CD14-positive monocyte (primary cell): ENCODE measurements at places on chromosomes 12 and 14. TPM values are rescaled to one million over a fixed set of nuclear protein-coding genes. Genes with fewer than 3 reads are reported as not detected.

Gene HCAR3
- polyA plus RNA-seq: 65.3 and 108 TPM in 2 replicates

GRCh38 chr14:75609606-75610475 is 31.4 kb downstream of the FLVCR2 start:
- DNase-seq: peak; percentile 76
- no peaks in the 10 kb centered on the region for H3K36me3 ChIP-seq
- H3K4me1 ChIP-seq: peaks cover 76% of the 10 kb centered on the region
- H3K4me3 ChIP-seq: peak overlapping the region; percentile 39
- H3K27ac ChIP-seq: peak overlapping the region; percentile 79

- no peaks in the 10 kb centered on the region for H3K27me3 ChIP-seq
- H3K27ac ChIP-seq: no peak overlapping the region
- H3K4me3 ChIP-seq: no peak overlapping the region
- DNase-seq: no peak
- H3K36me3 ChIP-seq: peaks cover 53% of the 10 kb centered on the region
Measured at GRCh38 chr14:56300495-56300894, 182.3 kb downstream of the PELI2 start.

Gene TCL1B
- polyA plus RNA-seq: not detected in 2 replicates

Gene REM2
- not detected for polyA plus RNA-seq

DNA sequence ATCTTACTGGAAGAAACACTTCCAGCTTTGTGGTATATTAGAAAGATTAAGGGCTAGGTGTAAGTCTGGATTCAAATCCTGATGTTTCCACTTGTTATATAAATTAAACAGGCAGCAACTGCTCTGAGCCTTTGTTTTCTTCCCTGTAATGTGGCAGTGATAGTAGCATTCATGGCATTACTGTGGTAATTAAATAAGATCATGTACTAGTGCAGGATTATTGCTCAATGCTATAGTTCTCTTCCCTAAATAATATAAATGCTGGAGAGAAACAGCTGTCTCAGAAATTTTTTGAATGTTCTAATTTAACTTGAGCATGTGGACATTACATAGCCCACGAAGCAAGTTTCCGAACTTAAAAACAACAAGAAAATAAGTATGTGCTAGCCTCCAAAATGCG is 5.4 kb downstream of the TMEM117 start:
- peaks cover 5% of the 10 kb centered on the region for H3K4me1 ChIP-seq
- peaks cover 28% of the 10 kb centered on the region for H3K27me3 ChIP-seq
- H3K36me3 ChIP-seq: no peaks in the 10 kb centered on the region

Gene TAS2R20
- polyA plus RNA-seq: not detected

GRCh38 chr12:116370004-116370404 is 92.5 kb upstream of the MED13L start:
- H3K27ac ChIP-seq: no peak overlapping the region
- no peaks in the 10 kb centered on the region for H3K4me1 ChIP-seq
- H3K27me3 ChIP-seq: no peaks in the 10 kb centered on the region
- no peak overlapping the region for H3K4me3 ChIP-seq

DNA sequence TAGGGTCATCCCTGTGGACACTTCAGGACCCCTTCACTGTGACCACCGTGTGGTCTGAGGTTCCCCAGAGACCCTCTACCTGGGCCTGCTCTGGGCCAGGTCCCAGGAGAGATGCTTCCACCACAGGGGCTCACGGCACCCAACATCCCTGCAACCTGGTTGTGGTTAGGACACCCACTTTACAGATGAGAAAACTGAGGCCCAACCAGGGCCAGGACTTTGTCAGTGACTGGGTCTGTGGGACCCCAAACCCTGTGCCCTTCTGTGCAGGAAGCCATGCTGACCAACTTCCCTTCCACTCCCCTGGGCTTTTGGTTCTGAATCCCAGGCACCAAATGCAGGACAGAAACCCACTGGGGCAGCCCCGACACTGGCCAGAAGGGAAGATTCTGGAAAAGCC is 21.6 kb downstream of the BEGAIN start:
- H3K4me1 ChIP-seq: peaks cover 21% of the 10 kb centered on the region
- no peak for DNase-seq
- peaks cover 17% of the 10 kb centered on the region for H3K27me3 ChIP-seq
- H3K36me3 ChIP-seq: no peaks in the 10 kb centered on the region
- H3K27ac ChIP-seq: no peak overlapping the region

Gene SERPINA6
- not detected for polyA plus RNA-seq

GRCh38 chr14:36751106-36751505 is 89.4 kb downstream of the PAX9 start:
- no peaks in the 10 kb centered on the region for H3K4me1 ChIP-seq
- H3K4me3 ChIP-seq: no peak overlapping the region
- H3K27me3 ChIP-seq: no peaks in the 10 kb centered on the region
- no peak overlapping the region for H3K27ac ChIP-seq
- H3K36me3 ChIP-seq: no peaks in the 10 kb centered on the region
- DNase-seq: no peak

GRCh38 chr12:121814429-121815119 is 10.8 kb downstream of the SETD1B start:
- peaks cover 42% of the 10 kb centered on the region for H3K4me1 ChIP-seq
- no peak for DNase-seq
- H3K4me3 ChIP-seq: no peak overlapping the region
- no peak overlapping the region for H3K27ac ChIP-seq

Gene SPTB
- not detected in 2 replicates for polyA plus RNA-seq

Gene TAS2R19
- 0.29 TPM in 1 of 2 replicates, not detected in the other for polyA plus RNA-seq

Gene GNG2
- 151 TPM for polyA plus RNA-seq

GRCh38 chr12:42744539-42745182 is 155.1 kb upstream of the PRICKLE1 start:
- no peaks in the 10 kb centered on the region for H3K27me3 ChIP-seq
- no peak for DNase-seq
- no peak overlapping the region for H3K4me3 ChIP-seq
- no peak overlapping the region for H3K27ac ChIP-seq
- no peaks in the 10 kb centered on the region for H3K36me3 ChIP-seq

DNA sequence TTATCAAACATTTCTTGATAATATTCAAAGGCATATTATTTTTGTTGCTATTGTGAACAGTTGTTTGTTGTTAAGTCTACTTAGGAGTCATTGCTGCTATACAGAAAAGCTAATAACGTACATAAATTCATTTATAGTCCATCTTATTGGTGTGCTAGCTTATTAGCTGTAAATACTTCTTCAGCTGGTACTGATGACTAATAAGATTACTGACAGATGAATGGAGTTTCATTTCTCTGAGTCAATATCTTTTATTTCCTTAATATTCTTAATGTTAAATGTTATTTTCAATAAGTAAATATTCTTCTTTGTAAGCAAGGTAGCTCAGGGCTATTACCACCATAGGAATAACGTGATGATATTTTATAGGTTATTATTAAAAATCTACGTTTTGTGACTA is 139.4 kb upstream of the SLCO1C1 start:
- no peaks in the 10 kb centered on the region for H3K36me3 ChIP-seq
- no peak overlapping the region for H3K4me3 ChIP-seq
- H3K27ac ChIP-seq: no peak overlapping the region
- H3K4me1 ChIP-seq: no peaks in the 10 kb centered on the region
- H3K27me3 ChIP-seq: no peaks in the 10 kb centered on the region

- H3K4me3 ChIP-seq: no peak overlapping the region
- no peaks in the 10 kb centered on the region for H3K27me3 ChIP-seq
- H3K36me3 ChIP-seq: no peaks in the 10 kb centered on the region
- no peaks in the 10 kb centered on the region for H3K4me1 ChIP-seq
- no peak overlapping the region for H3K27ac ChIP-seq
Measured at GRCh38 chr14:101071493-101071906, 168.0 kb upstream of the RTL1 start.

- H3K36me3 ChIP-seq: no peaks in the 10 kb centered on the region
- no peaks in the 10 kb centered on the region for H3K4me1 ChIP-seq
- no peaks in the 10 kb centered on the region for H3K27me3 ChIP-seq
- DNase-seq: no peak
Measured at GRCh38 chr12:89672589-89672979, 36.1 kb downstream of the ATP2B1 start.

- H3K27me3 ChIP-seq: no peaks in the 10 kb centered on the region
- DNase-seq: peak; percentile 2
- no peak overlapping the region for H3K27ac ChIP-seq
- peak overlapping the region; percentile 65 for H3K4me3 ChIP-seq
Measured at GRCh38 chr14:97458661-97459579, 661.7 kb downstream of the VRK1 start.

DNA sequence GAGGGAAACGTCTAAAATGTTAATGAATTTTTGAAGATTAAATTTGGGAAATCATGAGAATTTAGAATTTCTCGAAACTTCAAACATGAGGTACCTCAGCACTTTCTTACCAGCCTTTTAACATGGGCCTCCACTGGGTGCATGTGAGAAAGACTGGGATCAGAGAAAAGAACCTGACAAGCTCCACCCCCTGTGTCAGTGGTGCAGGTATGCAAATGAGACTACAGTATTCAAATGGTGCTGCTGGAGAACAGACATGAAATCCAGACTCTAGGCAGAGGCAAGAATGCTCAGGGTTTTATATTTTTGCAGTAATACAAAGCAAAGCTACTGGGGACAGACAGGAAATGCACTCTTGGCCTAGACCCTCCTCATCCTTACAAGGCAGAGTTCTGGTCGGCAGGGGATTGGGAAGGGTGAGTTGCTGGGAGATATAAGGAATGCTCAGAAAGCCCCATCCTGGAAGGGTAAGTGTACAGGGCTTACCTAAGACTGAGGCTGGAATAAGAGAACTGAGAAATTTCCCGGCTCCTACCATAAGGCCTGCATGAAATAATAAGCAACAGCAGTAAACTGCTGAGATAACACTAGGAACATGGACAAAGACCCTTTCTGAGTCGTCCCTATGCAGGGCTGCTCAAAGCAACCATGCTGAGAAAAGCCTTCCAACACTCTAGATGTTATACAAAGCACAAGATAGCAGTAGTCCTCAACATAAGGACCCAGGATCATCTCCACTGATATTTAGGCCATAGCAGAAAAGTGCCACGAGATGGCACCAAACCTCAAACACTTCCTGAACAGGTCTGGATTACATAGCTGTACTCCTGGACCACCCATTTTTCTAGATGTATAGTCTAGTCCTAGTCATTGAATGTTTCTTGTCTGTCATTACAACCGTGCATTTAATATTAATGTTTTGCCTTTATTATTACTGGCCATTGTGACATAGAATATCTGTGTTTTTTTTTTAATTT is 260.8 kb downstream of the RASSF9 start:
- no peak overlapping the region for H3K4me3 ChIP-seq
- H3K27ac ChIP-seq: no peak overlapping the region
- DNase-seq: no peak
- H3K4me1 ChIP-seq: no peaks in the 10 kb centered on the region
- no peaks in the 10 kb centered on the region for H3K36me3 ChIP-seq

Gene KRT77
- polyA plus RNA-seq: not detected in 2 replicates

DNA sequence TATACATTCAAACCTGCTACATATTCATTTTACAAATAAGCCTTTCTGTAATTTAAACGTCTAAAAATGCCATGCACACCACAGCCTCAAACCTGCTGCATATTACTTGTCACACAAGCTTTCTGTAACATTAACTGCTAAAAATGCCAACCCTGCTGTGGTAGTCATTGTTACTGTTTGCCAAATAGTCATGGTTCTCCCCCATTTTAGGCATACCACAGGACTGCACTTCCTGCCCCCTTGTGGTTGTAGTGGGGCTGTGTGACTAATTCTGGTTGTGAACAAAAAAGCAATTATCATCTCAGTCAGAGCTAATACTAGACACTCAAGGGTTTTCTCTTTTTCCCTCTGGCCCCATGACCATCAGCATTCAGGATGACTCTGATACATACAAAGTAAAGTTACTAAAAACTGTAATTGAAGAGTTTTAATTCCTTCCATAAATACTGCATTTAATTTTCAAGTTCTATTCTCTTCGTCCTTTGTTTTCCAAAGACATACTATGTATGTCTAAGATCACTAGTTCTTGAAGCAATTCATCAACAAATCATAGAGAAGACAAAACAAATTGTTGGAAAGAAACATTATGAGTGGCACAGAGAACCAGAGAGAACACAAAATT is 5.7 kb upstream of the SLC35F4 start:
- H3K36me3 ChIP-seq: no peaks in the 10 kb centered on the region
- H3K27me3 ChIP-seq: peaks cover 8% of the 10 kb centered on the region
- no peak overlapping the region for H3K27ac ChIP-seq
- DNase-seq: no peak
- no peaks in the 10 kb centered on the region for H3K4me1 ChIP-seq

DNA sequence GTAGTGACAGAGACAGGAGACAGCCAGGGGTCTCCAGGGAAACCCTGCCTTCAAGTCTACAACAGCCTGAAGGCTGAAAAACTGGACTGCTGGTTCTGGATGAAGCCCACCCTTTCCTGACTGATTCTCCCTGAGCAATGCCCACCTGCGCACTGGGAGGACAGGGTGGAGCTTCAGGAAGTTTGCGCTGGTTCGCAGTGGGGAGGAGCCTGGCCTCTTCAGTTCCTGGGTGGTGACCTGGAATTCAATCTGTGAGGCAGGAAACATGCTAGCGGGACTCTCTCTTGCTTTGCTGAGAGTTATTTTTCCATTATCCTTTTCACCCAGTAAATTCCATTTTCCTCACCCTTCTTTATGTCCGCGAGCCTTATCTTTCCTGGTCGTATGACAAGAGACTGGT is 600.8 kb downstream of the TRHDE start:
- no peaks in the 10 kb centered on the region for H3K4me1 ChIP-seq
- no peak overlapping the region for H3K27ac ChIP-seq
- DNase-seq: no peak
- no peaks in the 10 kb centered on the region for H3K27me3 ChIP-seq
- H3K36me3 ChIP-seq: no peaks in the 10 kb centered on the region
- H3K4me3 ChIP-seq: no peak overlapping the region

GRCh38 chr12:30696103-30696408 is 387 bp upstream of the IPO8 start:
- H3K4me1 ChIP-seq: peaks cover 32% of the 10 kb centered on the region
- H3K27ac ChIP-seq: peak overlapping the region; percentile 13
- no peaks in the 10 kb centered on the region for H3K36me3 ChIP-seq
- no peak for DNase-seq

Gene STON2
- polyA plus RNA-seq: 2.5 and 3.2 TPM in 2 replicates

Gene LPAR5
- 0.14 TPM for polyA plus RNA-seq

GRCh38 chr14:71645656-71646055 is 286.6 kb upstream of the RGS6 start:
- no peaks in the 10 kb centered on the region for H3K27me3 ChIP-seq
- H3K4me1 ChIP-seq: no peaks in the 10 kb centered on the region
- peaks cover 9% of the 10 kb centered on the region for H3K36me3 ChIP-seq
- H3K27ac ChIP-seq: no peak overlapping the region

DNA sequence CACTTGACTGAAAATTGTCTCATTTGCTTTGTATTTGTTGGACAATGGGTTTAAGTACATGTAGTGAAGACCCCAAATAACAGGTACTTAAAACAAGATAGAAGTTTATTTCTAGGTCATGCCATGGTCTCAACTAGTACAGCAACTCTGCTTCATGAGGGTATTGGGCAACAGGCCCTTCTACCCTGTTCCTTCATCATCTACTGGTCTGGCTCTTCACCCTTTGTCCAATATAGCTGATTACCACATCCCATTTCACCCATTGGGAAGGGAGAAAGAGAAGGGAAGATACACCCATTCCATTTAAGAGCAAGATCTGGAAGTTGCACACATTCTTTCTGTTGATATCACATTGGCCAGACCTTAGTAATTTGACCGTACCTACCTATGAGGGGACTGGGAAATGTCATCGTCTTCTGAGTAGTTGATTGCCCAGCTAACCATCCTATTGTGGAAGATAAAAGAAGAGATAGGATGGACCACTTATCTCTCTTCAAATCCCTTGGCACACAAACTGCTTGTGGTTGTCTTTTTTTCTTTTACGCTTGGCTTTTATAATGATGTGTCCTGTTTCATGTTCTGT is 104.6 kb downstream of the DIP2B start:
- H3K4me3 ChIP-seq: no peak overlapping the region
- H3K36me3 ChIP-seq: peaks cover 3% of the 10 kb centered on the region
- H3K4me1 ChIP-seq: no peaks in the 10 kb centered on the region
- H3K27me3 ChIP-seq: no peaks in the 10 kb centered on the region
- no peak overlapping the region for H3K27ac ChIP-seq

Gene GARIN6
- not detected for polyA plus RNA-seq
